ENCODE measurements at places on chromosomes 7 and 10.
A peak's percentile ranks its signal among the peaks of the same experiment; 100 is the strongest.

GRCh38 chr10:122981066-122981464, 864 bp downstream of the PSTK start:
- DNase-seq = no peak

- peak; percentile 32 for DNase-seq
Measured at GRCh38 chr7:157870644-157871290, 534.0 kb downstream of the DNAJB6 start.

- DNase-seq = no peak
Measured at GRCh38 chr7:3978839-3979238, 677.8 kb downstream of the SDK1 start.

DNA sequence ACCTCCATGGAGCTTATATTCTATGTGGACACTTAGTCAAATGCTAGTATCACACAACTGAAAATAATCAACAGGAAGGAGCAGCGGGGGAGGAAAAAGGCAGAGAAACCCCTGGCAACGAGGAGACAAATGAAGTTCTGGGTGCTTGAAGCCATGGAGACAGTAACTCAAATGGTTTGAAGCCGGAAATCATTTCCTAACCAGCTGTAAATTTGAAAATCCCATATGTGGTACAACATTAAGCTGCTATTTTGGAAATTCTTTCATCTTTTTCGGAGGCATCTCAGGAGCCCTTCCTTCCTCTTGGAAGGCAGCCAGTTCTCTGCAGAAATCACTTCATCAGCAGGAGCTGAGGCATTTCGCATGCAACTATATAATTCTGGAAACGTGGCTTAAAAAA, 91.4 kb downstream of the PPP1R3C start:
- no peak for DNase-seq

- DNase-seq = no peak
Measured at GRCh38 chr7:14606101-14606500, 296.4 kb downstream of the DGKB start.

DNA sequence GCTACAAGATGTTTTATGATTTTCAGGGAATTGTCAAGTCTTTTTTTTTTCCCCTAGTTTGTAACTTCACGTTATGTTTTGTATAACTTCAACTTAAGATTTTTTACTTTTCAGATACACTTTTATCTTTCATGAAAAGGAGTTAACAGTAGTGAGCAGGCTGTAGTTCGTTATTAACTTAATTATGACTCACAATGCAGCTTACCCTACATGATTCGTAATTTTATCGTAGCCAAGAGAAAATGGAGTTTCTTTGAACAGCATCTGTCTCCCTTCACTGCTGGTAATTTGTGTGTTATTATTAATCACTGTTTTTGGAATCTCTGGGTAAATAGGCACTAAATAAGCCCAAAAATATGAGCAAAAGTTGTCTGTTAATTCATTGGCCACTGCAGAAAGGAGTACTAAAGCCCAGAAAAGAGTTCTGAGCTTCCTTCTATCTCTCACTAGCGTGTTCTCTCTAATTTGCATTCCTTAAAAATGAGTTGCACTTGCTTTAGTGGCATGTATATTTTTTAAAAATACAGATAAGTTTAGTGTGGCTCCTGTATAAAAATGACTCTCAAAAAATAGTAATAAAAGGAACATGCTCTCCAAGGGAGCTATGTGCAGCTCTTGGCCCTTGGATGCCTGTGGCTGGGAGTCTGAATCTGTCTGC, 36.1 kb downstream of the RALA start:
- no peak for DNase-seq

DNA sequence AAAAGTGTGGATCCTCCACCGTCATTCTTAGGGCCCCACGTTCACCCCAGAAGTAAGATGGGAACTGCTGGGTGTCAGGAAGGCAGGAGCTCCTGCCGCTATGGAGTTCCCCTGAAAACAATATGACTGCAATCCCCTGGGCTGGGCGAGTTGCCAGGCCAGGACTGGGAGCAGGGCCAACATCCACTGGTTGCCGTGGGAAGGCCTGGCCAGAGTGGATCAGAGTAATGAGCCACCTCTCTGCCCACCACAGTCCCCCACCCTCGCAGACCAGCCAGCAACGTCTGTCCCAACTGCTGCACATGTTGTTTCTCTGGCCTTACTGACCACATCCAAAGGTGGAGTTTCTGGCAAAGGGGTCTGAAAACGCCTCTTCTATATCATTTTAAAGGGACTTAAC, 86.6 kb downstream of the STRA8 start:
- no peak for DNase-seq

- DNase-seq = no peak
Measured at GRCh38 chr7:16123117-16123770, 298.1 kb downstream of the CRPPA start.

DNA sequence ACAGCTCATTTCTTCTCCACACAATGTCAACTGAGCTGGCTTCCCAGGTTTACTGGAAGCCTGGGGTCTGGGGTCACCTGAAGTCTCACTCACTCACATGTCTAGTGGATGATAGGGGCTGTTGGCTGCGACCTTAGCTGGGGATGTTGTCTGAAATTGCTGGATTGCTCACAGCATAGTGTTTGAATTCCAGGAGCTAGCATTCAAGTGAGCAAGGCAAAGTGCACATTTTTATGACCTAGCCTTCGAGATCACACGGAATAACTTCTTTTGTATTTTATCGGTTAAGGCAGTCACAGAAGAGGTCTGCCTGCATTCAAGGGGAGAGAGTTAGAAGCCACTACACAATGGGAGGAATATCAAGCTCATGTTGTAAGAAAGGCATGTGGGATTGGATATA, 3.6 kb downstream of the TEX47 start:
- DNase-seq = no peak

GRCh38 chr7:105924945-105925344, 38.1 kb upstream of the CDHR3 start:
- no peak for DNase-seq

DNA sequence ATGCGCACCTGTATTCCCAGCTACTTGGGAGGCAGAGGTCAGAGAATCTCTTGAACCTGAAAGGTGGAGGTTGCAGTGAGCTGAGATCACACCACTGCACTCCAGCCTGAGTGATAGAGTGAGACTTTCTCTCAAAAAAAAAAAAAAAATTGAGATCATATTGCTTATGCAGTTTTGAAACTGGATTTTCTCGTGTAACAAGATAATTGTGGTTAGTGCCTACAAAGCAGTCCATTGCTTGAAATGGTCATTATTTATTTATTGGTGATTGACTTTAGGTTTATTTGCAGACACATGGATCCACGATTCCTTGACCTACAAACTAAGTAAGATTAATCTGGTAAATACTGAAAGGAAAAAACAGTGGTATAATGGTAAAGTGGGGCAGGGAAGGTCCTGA, 149.8 kb downstream of the TAX1BP1 start:
- DNase-seq = no peak

All from RWPE2 (cell line).